ENCODE measurements at places on chromosomes 7 and 10.
A peak's percentile ranks its signal among the peaks of the same experiment; 100 is the strongest.

DNA sequence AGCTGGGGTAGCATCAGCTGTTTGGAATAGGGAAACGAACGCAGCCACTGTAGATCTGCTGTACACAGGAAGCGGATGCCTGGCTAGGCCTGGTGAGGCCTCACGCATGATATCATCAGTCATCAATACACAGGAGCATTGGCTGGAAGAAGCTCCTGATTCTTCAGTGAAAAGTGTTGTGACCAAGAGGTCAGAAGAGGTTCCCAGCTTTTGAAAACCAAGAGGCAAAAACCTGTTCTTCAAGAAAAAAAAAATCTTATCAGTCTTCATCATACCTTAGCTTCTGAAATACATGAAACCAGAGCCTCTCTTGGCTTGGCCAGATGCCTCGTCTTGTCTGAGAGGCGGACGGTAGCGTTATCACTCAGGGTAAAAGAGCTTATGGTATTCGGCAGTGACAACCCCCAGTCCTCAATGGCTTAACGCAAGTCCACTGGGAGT, 139.3 kb upstream of the TCF7L2 start:
- DNase-seq = no peak

DNA sequence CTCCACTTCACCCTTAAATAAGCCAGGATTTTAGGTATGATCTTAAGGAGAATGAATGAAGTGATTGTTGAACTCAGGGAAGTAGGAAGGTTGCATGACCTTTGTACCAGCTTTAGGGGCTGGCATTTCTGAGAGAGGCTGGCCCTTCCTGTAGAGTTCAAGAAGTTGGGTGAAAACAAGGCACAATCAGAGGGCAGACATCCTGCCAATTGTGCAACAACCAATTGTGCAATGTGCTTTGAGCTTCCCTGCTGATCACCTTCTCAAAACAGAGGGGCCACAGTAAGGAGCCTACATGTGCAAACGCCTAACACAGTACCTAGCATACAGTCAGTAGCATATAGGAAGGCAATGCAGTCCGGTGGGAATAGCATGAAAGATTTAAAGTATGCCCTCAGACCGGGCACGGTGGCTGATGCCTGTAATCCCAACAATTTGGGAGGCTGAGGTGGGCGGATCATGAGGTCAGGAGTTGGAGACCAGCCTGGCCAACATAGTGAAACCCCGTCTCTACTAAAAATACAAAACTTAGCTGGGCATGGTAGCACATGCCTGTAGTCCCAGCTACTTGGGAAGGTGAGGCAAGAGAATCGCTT, 5.4 kb downstream of the CPVL start:
- no peak for DNase-seq

GRCh38 chr7:107593025-107593410, 13.0 kb downstream of the BCAP29 start:
- DNase-seq = no peak

DNA sequence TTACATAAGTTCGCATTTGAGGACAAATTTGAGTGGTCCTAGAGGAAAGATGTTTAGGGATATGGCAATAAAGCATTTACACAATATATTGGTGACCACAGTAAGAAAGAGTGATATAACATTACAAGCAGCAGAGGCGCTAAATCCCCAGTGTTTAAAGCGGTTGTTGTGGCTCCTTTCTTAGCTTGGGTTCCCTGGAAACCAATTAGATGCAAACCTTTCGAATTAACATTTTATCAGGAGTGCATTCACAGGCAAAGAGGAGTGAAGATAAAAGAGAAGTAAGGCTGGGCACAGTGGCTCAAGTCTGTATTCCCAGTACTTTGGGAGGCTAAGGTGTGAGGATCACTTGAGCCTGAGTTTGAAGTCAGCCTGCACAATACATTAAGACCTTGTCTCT, 331.1 kb downstream of the BICC1 start:
- no peak for DNase-seq

- DNase-seq = peak; percentile 60
Observed at GRCh38 chr7:104482362-104483037, 154.1 kb downstream of the LHFPL3 start.

GRCh38 chr10:128257428-128257827, 131.2 kb upstream of the MKI67 start:
- DNase-seq = no peak

- no peak for DNase-seq
Observed at GRCh38 chr7:138021889-138022288, 20.0 kb upstream of the CREB3L2 start.

- no peak for DNase-seq
Observed at GRCh38 chr10:86918022-86918471, 39.4 kb downstream of the MMRN2 start.

- DNase-seq = no peak
Observed at GRCh38 chr10:43060291-43060690, 16.6 kb upstream of the RET start.

- DNase-seq = no peak
Observed at GRCh38 chr10:771647-772046, 82.2 kb upstream of the DIP2C start.

GRCh38 chr7:36946401-36946739, 222.1 kb upstream of the AOAH start:
- no peak for DNase-seq

DNA sequence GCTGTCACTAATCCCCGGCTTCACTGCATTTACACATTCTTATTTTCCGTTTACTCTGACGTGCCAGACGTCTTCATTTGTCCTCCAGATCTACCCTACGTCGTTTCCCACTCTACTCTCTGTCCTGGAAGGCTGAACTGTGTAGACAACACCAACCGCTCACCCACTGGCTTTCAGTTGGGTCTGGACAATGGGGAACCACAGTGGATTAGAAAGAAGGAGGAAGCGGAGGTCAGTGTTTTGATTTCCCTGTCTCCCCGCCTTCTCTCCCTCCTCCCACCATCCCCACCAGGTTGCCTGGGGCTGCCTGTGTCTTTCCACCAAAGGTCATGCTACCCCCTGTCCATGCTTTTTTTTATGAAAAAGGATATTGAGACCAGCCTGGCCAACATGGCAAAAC, 14.0 kb upstream of the CTBP2 start:
- no peak for DNase-seq

DNA sequence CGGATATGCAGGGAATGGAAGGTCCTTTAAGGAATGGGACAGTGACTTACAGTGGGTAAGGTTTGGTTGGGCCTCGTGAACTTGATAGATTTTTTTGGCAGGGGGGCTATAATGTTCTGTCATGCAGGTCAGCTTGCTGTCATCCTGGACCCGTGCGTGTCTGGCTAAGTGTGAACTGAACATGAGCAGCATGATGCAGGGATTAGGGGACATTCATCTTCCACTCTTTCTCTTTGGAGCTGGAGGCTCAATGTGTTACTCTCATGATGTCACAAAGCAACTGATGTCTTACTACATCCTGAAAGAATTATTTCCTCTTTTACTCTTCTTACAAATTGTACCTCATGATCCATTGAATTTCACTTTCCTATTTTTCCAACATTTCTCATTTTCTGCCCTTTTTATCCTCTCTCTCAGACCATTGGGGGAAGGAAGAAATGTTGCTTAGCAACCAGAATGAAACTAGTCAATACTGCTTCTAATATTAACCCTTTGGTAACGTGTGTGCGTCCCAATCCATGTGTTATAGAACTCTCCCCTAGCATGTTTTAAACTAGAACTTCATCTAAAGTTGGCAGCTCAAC, 549.1 kb downstream of the LRMDA start:
- DNase-seq = no peak

GRCh38 chr7:114531326-114531725, 116.7 kb downstream of the FOXP2 start:
- DNase-seq = no peak

DNA sequence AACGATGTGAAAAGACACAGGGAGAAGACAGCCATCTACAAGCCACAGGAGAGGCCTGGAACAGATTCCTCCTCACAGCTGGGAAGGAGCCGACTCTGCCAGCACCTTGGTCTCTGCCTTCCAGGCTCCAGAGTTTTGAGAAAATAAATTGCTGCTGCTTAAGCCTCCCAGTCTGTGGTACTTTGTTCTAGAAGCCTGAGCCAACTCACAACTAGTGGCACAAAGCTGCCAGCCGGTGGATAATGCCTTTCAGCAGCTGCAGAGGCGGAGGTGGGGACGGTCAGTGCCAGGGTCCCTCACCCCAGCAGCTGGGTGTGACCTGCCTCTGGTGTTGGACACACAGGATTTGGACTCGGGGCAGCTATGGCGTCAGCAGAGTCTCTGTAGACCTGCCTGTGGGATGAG, 255.4 kb upstream of the PITRM1 start:
- no peak for DNase-seq

- DNase-seq = no peak
Observed at GRCh38 chr7:157615101-157615817, 278.5 kb downstream of the DNAJB6 start.

- DNase-seq = no peak
Observed at GRCh38 chr7:102180727-102181126, 105.9 kb upstream of the SH2B2 start.

DNA sequence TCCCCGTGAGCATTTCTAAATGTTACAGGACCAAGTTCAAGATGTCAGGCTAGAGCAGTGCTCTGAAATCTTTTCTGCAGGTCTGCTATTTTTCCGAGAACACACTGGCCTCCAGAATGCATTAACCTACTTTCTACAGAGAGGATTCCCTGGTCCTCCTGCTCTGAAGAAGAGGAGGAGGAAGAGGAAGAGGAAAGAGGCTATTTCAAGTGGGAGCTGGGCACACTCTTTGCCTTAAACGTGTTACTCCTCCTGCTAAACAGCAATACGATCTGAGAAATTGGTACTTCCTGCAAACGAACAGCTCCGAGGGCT, 157.4 kb downstream of the FRMD4A start:
- DNase-seq = peak; percentile 7

DNA sequence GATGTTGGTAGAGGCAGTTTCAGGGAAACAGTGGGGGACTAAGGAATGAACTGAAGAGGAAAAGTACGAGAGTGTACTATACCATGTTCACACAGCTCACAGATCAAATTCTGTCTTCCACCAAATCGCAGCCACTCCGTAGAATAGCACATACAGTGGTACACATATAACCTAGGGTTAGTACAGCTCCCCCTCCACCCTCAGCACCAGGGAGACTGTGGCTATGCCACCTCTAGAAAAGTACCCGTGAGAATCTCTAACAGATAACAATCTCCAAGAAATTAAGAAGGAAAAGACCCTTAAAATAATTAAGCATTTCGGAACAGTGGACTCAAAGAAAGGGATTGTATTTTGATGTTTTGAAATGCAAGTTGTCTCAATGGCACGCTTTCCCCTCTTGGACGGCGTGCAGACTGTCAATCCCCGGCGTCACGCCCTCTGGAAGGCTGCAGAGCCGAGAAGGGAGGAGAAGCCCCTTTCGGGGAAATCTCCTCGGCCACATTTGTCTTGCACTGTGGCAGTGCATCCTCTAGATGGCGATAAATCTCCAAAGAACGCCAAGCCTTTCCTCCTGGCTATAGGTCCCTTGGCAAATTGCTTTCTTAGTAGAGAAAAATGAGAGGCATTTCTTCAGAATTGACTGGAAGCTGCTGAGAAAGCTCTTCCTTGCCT, 345.0 kb downstream of the REEP3 start:
- peak; percentile 40 for DNase-seq

DNA sequence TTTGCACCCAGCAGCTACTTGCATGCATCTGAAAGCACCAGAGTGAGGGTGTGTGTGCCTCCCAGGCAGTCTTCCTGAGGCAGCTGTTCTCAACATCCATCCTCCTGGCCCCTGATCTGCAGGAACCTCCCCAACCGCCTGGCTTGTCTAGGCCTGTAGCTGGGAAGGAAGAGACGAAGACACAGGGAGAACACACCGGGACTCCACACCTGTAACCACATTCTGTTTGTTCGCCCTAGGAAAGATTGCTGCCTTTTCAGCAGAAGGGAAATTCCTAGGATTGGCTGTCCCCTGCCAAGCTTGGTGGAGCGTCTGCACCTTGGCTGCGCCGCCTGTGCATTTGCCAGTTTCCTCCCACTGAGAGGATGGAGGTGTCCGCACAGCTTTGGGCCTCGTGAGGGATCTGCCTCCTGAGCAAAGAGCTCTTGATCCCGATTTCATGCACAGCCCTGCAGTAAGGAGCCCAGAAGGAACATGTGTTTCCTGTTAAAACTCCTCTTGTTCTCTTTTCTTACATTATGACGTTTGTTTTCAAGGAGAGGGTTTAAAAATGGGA, 154.6 kb downstream of the TPST1 start:
- peak; percentile 66 for DNase-seq

- no peak for DNase-seq
Observed at GRCh38 chr10:112209684-112210131, 26.1 kb upstream of the GPAM start.

DNA sequence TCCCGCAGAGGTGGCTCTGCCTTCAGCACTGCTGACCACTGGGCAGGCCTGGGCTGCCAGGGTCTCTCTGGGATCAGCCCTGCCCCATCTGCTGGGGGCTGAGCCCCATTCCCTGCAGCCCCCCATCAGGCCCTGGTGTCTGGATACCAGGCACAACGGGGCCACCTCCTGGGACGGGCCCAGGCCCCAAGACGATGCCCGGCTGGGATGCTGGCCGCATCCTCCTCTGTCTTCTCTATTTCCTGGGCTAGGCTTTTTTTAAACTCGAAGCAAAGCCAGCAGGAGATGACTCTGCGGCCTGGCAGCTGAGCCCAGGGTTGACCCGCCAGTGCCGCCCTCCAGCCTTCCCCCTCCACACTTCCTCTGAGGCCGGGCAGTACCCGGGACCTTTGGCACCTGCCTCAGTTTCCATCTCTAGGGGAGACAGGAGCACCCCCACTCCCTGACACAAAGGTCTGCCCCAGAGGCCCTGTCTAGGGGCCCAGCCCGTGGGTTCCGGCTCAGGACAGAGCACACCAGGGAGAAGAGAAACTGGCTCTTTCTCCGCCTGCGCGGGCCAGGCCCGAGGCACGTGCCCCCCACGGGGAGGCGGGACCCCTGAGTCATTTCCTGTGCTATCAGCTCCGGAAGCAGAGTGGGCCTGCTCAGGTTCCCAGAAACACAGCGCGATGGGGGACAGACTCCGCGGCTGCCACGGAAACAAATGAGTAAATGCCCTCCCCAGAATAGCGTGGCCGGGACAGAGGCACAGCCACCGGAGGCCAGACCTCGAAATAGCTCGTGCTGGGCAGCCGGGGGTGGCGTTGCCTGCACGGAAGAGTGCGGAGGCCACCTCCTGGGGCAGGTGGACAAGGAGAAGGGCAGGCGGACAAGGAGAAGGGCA, 84.6 kb upstream of the PDGFA start:
- no peak for DNase-seq

DNA sequence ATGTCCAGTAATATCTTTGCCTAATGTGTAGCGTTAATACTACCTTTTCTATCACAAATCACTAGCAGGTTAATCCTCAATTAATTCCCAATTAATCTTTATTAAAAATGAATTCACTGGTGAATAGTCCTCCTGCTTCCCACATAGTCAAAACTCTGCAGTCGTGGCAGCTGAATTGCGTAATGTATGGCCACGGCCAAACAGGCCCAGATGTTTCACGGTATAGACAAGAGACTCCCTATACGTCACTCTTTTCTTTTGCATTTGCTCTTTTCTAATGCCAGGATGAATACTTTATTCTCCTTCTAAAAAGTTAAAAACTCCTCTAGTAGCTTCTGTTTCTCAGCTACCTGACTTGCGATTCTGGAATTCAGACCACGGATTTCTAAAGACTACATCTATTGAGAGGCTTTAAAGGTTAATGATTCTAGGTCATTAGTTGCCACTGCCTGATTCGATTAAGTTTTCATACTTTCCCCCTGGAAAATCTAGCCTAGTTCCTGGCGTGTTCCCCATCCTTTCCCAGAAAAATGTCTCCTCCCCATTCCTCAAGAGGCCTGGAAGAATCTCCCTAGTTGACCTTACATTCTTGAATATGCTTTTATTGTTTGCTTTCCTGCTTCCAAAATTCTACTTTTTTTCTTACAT, 16.9 kb downstream of the MEOX2 start:
- DNase-seq = no peak

- no peak for DNase-seq
Observed at GRCh38 chr10:28294809-28295208, 8.1 kb downstream of the MPP7 start.

GRCh38 chr10:4154191-4154715, 369.2 kb upstream of the KLF6 start:
- no peak for DNase-seq

Measured in cerebellar nuclear complex (tissue), 1 donor.